ENCODE measurements at places on chromosomes 4 and X.

- DNase-seq: no peak
These were observed 37.9 kb upstream of the PAPSS1 start for GRCh38 chr4:107757864-107758476.

DNA sequence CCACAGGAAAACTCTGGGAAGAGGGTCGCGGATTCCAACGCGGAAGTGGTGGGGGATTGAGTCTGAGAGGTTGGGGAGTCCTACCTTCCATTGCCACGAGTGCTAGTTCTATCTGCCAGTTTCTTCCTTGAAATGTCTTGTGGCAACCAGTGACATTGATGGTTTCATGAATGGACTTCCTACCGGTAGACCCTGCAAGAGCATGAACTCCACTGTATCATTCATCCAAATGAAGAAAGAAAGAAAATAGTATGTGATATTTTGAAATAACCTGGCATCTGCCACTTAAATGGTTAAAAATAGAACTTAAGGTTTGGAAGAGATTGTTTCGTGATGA, 1.1 kb upstream of the SLC10A7 start:
- no peak for DNase-seq

- no peak for DNase-seq
These were observed 6.5 kb downstream of the CXXC4 start for GRCh38 chr4:104488151-104488550.

DNA sequence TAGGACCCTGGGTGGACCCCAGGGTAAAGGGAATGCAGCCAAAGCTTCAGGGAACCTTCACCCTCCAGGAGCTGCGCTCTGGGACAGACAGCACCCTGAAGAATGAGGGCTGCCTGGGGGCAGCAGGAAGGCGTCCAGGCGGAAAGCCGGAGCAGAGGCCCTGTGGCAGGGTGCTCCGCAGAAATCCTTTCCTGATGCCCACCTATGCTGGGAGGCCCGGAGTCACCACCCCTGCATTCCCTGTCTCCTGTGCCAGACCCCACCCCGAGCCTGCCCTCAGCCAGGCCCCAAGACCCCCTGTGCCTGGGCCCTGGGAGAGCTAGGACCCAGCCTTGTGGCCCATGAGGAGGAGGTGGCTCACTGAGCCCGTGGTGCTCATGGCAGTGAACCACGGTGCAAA, 1.3 kb upstream of the DGKQ start:
- no peak for DNase-seq

GRCh38 chrX:121114691-121115090, 67.3 kb downstream of the GLUD2 start:
- no peak for DNase-seq

DNA sequence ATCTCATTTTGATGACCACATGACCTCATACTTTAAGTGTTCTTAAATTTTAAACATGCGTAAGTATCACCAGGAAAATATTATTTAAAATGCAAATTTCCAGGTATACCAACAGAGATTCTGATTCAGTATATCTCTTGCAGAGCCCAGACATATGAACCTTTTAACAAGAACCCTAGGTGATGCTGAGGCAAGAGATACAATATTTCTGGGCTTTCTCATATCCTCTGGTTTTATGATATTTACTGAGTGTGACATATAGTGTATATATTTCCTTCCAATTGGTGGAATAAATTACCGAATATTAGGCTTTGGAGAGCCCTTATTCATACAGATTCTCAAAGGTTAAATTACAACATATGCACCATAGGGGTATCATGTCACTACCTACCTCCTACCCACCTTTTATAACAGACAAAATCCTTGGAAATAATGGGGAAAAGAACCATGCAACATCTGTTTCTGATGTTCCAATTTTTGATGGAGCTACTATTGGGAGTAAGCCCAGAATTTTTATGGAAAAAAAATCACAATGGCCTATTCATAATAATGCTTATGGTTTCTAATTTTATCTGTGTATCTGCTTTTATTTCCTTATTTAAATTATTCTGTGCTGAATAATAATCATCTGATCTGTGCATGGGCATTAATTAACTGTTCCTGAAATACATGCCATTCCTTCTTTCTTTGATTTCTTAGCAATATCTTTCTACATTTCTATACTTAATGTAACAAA, 27.1 kb downstream of the KCTD8 start:
- DNase-seq: no peak

DNA sequence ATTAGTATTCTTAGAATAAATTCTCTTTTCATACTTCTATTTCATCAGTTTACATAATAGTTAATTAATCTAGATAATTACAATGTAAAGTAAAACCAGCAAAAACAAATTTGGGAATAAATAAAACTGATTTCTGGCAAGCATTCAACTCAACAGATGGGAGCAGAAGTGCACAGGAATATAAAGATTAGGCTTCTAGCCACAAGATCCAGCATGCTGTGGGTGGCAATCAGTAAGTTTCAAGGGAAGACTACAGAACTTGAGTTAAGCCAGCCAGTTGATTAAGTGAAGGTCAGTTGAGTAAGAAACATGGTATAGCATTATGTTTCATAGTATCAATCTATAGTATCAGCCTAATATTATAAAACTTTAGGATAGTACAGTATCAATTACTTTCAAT, 324.2 kb upstream of the AADAT start:
- DNase-seq: no peak

DNA sequence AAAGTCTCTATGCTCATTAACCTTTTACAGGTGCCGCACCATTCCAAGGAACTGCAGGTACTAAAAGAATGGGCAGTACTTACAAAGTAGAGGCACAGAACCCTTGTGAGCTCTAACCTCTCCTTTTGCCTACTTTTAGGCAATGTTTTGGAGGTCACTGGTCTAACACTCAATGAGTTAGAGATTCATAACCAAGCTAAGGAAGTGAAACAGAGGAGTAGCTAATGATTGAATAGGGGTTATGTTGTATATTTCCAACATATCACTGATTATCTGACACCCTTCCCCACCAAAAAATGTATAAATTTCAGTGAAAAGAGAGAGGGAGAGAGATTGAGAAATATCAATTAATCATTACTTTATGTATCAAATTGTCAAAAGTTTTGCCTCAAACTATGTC, 269.3 kb downstream of the PCDH7 start:
- no peak for DNase-seq

- no peak for DNase-seq
These were observed 50.1 kb downstream of the YTHDC1 start for GRCh38 chr4:68299492-68300457.

- DNase-seq: no peak
These were observed 6.1 kb downstream of the XPNPEP2 start for GRCh38 chrX:129744861-129745321.

DNA sequence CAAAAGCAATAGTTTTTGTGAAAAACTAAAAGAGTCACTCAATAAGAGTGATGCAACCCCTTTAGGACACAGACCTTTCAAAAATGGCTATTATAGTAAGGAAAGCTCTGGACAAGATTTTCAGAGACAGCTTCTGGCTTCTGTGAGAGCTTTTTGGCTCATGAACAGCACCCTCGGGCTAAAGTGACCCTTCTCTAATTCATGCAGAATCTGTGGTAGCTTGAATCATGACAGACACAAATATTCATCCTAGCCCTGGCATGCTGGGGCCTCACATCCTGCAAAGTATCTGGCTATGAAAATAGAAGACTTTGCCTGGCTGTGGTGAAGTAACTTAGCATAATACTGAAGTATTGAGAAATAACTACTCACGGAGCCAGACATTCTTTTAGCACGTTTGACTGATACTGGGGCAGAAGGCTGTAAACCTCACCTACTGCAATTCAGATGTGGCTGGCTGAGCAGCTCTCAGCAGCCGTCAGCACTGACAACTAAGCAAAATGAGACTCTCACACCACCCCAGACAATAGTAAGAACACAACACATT, 327.3 kb downstream of the MAPK10 start:
- DNase-seq: no peak

- DNase-seq: no peak
These were observed 264.9 kb downstream of the RAPGEF2 start for GRCh38 chr4:159367781-159368080.

- DNase-seq: no peak
These were observed 13.2 kb downstream of the BCOR start for GRCh38 chrX:40084471-40085101.

DNA sequence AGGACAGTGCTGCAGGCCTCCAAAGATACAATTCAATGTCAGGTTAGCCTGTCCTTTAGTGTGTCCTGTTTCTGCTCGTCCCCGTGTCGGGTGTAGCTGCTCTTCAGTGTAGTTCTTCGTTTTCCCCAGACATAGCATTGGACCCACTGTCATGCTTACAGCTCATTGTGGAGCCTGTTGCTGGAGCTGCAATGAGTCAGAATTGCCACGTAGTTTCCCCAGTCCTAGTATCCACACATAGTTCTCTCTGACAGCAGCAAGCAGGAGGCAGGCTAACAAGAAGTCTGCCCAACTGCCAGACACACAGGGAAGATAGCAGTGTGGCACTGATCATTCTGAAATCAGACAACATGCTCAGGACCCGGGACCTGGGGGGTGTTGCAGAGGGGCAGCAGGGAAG, 49.2 kb downstream of the MOSPD2 start:
- no peak for DNase-seq

- no peak for DNase-seq
These were observed 150.3 kb upstream of the RASGEF1B start for GRCh38 chr4:81622028-81622427.

GRCh38 chrX:132463411-132463810, 25.4 kb downstream of the MBNL3 start:
- DNase-seq: no peak

GRCh38 chrX:72460715-72461114, 111.9 kb downstream of the HDAC8 start:
- no peak for DNase-seq

- DNase-seq: peak; percentile 19
These were observed 43.0 kb downstream of the CCDC158 start for GRCh38 chr4:76377911-76378310.

DNA sequence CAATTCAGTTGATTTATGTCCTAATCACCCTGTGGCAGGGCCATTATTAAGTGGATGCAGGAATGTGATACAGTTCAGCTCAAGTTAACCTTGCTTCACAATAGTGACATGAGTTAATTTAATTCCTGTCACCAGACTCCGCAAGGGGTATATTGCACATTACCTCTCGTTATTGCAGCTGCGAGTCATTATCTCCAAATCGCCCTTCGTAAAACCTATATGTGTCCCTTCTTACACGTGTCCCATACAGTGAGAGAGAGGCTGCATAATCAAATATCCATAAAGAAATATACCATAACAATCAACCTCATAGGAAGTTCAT, 369.9 kb upstream of the ANXA10 start:
- no peak for DNase-seq

DNA sequence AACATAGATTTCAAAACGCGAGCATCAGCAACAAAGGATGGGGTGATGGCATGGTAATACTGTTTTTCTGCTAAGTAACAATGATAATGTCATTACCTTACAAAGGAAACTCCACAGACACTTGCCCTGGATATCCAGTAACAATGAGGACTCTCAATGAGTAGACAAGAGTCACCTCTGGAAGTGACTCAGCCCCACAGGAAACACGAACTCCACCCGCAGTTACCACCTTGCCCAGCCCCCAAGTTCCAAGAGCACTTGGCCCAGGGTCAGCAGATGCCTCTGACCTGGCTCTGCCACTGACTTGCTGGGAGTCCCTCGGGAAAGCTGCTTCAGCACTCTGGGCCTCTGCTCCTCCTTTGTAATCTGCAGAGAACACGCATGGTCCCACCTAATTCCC, 110.3 kb upstream of the MAP3K15 start:
- peak; percentile 11 for DNase-seq

DNA sequence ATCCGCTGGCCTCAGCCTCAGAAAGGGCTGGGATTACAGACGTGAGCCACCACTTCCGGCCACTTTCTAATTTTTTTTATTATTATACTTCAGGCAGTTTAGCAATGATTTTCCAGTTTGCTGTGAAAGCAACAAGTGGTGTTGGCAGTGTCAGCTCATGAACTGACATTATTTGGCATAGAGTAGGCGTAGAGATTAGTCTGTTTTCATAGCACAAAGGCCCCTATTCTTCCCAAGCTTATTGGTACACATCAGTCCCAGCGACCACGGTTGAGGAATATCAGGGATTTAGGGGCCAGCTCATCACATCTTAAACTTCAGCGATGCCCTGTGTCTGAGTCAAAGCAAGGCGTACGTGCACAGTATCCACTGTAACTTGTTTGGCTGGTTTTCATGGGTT, 53.0 kb upstream of the RASSF6 start:
- no peak for DNase-seq

GRCh38 chr4:118395057-118395644, 42.3 kb upstream of the PRSS12 start:
- no peak for DNase-seq

GRCh38 chr4:126969360-126970235, 663.2 kb upstream of the INTU start:
- no peak for DNase-seq

- DNase-seq: no peak
These were observed 14.9 kb upstream of the PORCN start for GRCh38 chrX:48493890-48494364.

DNA sequence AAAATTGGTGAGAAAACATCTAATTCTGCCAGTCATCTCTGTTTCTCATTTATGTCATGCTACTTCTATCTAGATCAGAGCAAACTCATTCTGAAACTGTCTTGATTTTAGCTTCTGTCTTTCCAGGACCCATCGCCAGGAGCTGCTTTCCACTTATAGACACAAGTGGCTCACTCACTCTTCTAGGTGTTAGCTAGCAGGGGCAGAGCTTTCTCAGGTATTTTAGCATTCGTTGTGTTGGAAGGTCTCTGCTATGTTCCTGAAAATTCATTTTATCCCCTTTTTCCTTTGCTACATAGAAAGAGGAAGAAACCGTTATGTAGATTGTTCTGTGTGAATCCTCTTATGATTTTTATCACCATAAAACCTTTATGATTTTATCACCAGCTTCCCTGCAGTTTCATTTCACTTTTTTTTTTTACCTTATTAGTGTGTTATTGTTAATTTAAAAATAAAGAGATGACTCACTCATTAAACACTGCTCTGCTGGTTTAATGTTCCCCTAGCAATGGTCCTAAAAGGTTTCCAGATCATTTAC, 246.6 kb upstream of the AADAT start:
- no peak for DNase-seq

- no peak for DNase-seq
These were observed 1.0 kb upstream of the PDGFRA start for GRCh38 chr4:54228056-54228527.

GRCh38 chr4:42655921-42656678, 805 bp downstream of the ATP8A1 start:
- DNase-seq: peak; percentile 20

DNA sequence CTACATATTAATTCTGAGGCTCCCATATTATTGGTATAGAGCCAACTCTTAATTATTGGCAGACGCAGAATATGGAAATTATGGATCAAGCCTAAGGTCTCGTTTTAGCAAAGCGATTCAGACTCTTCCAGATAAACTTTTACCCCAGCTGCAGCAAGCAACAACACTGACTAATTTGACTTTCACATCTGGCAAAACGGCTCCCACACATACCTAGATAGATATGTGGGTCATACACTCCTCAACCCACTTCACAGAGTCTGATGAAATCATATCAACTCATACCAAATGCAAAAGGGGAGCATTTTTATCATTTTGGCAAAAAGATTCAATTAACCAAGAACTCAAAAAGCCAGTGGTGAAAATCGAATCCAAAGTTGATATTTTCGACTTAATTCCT, 36.3 kb upstream of the KDR start:
- no peak for DNase-seq
